ENCODE measurements at places on chromosomes 6 and 20. TPM values are rescaled to one million over a fixed set of nuclear protein-coding genes. Genes with fewer than 3 reads are reported as not detected.

Gene DYNLT2
- 2.0 TPM for total RNA-seq

- no peak for DNase-seq
Observed at GRCh38 chr6:157253699-157254098, 69.6 kb downstream of the TMEM242 start.

- DNase-seq: no peak
Observed at GRCh38 chr20:63898882-63899558, 4.1 kb downstream of the DNAJC5 start.

DNA sequence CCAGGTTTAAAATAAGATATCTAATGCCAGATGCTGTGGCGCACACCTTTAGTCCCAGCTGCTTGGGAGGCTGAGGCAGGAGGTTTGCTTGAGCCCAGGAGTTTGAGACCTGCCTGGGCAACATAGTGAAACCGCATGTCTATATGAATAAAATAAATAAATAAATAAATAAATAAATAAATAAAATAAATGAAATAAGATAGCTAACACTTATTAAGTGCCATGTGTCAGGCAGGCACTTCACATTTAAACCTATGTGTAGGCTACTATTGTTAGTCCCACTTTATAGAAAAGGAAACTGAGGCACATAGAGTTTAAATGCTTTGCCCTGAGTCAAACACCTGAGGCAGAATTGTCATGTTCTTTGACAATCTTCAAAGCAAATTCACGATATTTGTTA is 32.9 kb upstream of the RREB1 start:
- no peak for DNase-seq

GRCh38 chr20:61490721-61491120 is 238.7 kb downstream of the CDH4 start:
- no peak for DNase-seq

DNA sequence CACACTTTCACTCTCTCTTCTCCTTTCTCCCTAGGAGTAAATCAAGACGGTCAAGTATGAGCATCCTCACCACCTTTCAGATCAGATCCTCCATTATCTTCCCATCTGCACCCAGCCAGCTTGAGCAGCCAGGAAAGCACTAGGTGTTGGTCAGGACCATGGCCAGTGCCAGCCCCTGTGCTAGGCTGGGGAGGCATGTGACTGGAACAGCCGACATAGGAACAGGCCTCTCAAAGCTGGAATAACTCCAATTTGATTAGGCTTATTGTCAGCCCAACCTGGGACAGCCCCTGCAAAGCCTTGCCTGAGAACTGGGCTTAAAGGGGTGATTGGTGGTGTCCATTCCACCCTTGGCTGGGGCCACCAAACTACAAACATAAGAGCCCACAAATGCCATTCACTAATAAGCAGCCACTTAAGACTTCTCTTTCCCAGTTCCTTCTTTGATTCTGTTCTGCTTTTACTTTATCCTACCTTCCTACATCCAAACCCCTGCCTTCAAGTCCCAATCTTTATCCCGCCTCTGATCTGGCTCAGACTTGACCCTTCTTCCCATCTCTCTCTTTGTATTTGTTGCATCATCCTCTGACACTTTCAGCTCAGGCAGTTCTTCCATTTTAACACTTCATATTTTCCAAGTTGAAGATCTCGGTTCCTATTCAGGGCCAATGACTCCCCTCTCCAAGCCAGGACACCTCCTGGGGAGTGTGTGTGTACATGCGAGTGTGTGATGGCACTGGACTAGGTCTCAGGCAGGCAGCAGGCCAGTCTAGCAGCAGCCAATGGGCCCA is 4.5 kb upstream of the TREM2 start:
- DNase-seq: no peak

GRCh38 chr6:18681832-18682503 is 294.8 kb downstream of the RNF144B start:
- DNase-seq: no peak

DNA sequence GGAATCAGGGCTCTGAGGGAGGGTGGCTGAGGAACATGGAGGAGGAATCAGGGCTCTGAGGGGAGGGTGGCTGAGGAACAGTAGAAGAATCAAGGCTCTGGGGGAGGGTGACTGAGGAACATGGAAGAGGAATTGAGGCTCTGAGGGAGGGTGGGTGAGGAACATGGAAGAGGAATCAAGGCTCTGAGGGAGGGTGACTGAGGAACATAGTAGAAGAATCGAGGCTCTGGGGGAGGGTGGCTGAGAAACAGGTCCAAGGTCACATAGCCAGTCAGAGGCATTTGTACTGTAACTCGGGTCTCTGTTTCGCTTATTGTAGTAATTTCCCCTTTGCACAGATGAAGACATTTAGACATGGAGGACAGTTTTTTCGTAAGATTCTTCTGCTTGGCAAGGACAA is 164.8 kb downstream of the SOBP start:
- no peak for DNase-seq

DNA sequence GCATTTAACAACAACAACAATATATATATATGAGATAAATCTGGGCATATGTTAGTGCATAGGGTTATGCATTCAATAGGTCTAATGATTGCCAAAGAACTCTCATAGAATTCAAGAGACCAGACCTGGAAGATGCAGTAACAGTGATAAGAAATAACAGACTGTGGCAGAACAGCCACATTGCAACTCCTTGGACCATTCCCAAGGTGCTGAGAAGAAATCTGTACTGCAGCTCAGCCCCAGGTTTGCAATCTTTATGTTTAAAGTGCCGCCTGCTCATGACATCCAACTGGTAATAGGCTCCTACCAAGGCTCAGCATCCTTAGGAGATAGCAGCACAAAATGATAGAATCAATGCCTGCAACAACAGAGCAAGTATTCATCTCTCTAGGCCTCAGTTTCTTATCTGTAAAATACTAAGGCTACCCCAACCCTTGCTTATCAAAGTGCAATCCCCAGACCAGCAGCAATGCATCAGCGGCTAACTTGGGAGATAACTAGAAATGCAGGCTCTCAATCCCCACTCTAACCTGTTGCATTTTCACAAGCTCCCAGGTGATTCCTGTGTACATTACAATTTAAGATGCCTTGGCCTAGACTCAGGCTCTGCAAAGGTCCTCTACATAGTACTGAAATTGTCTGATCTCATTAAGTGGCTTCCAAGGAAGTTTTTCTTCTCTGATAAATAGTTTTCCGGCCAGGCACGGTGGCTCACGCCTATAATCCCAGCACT is 30.6 kb upstream of the PIM1 start:
- DNase-seq: no peak
